EL (cell line): ENCODE measurements at places on chromosomes 11 and 22.

DNA sequence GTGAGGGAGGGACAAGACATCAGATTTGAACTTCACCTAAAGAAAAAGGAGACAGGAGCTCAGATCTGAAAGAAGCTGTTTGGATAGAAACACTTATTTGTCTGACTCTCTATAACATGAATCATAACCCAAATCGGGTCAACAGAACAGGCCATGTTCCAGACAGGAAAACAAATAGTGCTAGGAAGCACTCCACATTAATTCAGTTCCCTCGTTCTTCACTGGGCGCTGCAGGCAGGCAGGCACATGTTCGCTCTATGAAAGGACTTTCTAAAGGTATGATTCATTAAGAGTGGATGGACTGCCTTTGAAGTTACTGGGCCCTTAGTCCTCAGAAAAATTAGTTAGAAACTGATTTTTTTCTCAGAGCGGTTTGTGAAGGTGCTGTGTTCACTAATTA is 137.5 kb upstream of the TRPC6 start:
- no peak for DNase-seq

DNA sequence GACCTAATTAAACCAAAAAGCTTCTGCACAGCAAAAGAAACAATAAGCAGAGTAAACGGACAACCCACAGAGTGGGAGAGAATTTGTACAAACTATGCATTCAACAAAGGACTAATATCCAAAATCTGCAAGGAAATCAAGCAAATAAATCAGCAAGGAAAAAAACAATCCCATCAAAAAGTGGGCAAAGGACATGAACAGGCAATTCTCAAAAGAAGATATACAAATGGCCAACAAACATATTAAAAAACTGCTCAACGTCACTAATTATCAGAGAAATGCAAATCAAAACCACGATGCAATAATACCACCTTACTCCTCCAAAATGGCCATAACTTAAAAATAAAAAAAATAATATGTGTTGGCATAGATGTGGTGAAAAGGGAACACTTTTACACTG is 5.2 kb downstream of the PLAAT5 start:
- DNase-seq = no peak

DNA sequence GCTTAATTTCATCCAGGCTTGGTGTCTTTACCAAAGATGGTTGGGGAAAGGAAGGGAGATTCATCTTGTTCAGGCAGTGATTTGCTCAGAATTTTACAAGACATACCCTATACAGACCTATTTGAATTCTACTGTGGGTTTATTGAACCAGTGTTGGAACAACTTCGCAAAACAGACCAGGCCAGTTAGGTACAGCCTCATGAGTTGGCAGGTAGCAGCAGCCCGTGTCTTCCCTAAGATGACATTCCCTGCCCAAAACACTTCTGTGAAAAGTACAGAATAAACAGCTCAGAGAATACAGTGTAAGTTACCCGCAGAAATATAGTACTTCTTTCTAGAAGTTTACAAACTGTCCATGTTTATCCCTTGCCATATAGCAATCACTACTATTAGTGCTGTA is 102.4 kb upstream of the GAL start:
- no peak for DNase-seq

GRCh38 chr22:32717337-32718240 is 83.9 kb upstream of the TIMP3 start:
- DNase-seq = no peak
